ENCODE measurements at places on chromosomes 1 and 21. TPM values are rescaled to one million over a fixed set of nuclear protein-coding genes. Genes with fewer than 3 reads are reported as not detected.
A peak's percentile ranks its signal among the peaks of the same experiment; 100 is the strongest.

The ITLN2 gene
- 37.0 TPM for total RNA-seq

The PLEKHO1 gene
- 33.2 TPM for total RNA-seq

The PLEKHA6 gene
- 91.6 TPM for total RNA-seq

DNA sequence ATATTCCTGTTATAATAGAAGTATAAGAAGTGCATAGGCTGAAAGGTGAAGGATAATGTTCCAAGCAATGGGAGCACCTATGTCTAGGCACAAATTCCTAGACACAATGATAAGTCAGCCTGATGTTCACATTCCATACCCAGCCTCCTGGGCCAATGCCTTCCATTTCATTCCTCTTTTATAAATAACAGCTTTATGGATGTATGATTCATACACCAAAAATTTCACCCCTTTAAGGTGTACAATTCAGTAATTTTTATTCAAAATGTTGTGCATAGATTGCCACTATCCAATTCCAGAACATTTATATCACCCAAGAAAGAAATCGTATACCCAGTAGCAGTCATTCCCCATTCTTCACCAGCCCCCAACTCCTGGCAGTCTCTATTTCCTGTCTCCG, 118.8 kb downstream of the BRINP2 start:
- H3K27ac ChIP-seq = no peak overlapping the region
- DNase-seq = no peak
- H3K4me1 ChIP-seq = no peaks in the 10 kb centered on the region

- peaks cover 8% of the 10 kb centered on the region for H3K36me3 ChIP-seq
- peaks cover 2% of the 10 kb centered on the region for H3K4me1 ChIP-seq
- H3K27ac ChIP-seq = peak overlapping the region; percentile 53
Measured at GRCh38 chr1:1351511-1352427, 2.6 kb upstream of the DVL1 start.

- H3K4me1 ChIP-seq = peaks cover 10% of the 10 kb centered on the region
- H3K27ac ChIP-seq = no peak overlapping the region
- H3K27me3 ChIP-seq = no peaks in the 10 kb centered on the region
- no peak for DNase-seq
- no peak overlapping the region for H3K4me3 ChIP-seq
Measured at GRCh38 chr1:37549341-37549740, 4.8 kb downstream of the SNIP1 start.

DNA sequence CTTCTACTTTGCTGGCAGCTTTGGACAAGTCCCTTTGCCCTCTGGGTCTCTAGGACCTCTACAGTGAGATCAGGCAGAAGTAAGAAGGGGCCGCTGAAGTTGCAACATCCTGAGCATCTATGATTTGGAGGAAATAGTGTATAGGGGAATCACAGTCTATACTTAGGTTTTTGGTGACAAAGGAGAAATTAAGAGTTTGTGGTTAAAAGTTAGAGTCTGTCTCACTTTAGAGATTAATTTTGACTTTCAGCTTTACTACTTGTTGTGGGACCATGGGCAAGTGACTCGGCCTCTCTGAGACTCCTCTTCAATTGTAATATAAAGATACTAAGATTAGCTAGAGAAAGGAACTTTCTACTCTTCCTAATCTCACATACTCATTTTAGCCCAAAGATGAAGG, 33.1 kb upstream of the LMX1A start:
- no peaks in the 10 kb centered on the region for H3K36me3 ChIP-seq
- H3K4me1 ChIP-seq = no peaks in the 10 kb centered on the region
- H3K27ac ChIP-seq = no peak overlapping the region
- no peaks in the 10 kb centered on the region for H3K27me3 ChIP-seq
- no peak overlapping the region for H3K4me3 ChIP-seq
- DNase-seq = no peak

GRCh38 chr1:7268983-7269382, 483.7 kb downstream of the CAMTA1 start:
- H3K27me3 ChIP-seq = no peaks in the 10 kb centered on the region
- no peak for DNase-seq
- no peak overlapping the region for H3K27ac ChIP-seq
- no peak overlapping the region for H3K4me3 ChIP-seq
- no peaks in the 10 kb centered on the region for H3K36me3 ChIP-seq

Measured in Peyer's patch (tissue), 4 donors.